CD4-positive, alpha-beta T cell treated with Interleukin-17A for 1 hour (primary cell): ENCODE measurements at places on chromosomes 7 and 10.

DNA sequence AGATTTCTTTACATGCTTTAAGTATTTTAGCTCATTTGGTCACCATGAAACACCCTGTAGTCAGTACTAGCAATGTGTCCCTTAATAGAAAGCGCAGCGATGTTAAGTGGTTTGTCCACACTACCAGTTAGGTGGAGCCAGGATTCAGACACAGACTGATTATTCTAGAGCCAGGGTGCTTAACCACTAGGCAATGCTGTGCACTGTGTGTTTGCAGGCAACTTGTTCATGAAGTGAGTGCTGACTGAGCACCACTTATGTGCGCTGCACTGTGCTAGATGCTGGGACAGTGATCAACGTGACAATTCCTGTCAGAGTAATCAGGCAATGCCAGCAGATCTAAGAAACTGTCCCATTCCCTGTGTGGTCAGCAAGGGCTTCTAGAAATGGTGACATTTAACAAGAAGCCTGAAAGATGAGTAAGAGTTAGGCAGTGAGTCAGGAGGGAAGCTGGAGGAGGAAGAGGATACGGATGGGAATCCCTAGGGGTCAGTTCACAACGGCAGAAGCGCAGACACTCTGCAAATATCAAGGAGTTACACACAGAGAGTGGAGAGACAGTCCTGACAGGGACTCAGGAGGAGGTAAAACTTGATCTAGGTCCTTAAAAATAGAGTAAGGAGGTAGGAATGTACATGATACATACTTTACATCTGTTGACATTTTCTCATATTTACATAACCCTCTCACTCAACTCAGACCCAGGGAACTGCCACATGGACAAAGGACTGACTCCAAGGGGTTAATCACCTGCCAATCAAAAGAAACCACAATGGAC, 69.7 kb upstream of the EGR2 start:
- no peak for DNase-seq

GRCh38 chr7:41206267-41206666, 496.6 kb downstream of the INHBA start:
- no peak for DNase-seq

GRCh38 chr7:39509912-39510311, 56.3 kb upstream of the YAE1 start:
- DNase-seq: no peak

DNA sequence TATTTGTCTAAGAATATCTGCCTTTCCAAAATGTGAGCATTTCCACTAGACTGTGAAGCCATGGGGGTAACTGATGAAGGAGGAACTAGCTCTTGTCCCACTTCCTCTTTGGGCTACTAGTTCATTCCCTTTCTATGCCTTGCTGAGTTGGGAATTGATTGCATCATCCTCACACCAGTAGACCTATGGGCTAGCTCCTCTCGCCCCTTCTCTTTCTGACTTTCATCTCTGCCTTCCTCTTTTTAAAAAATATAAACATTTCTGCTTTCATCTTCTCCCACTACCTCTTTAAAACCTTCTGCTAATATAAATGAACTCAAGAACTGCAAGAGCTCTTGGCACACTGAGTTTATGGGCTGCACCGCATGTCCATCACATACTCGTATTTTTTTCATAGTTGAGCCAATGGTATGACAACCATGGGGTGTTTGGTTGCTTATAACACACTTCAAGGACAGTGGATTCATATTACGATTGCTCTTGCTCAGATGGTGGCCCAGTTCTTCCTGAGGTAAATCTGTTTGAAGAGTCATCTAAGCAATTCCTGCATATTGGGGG, 182.0 kb downstream of the REEP3 start:
- peak; percentile 27 for DNase-seq

- DNase-seq: no peak
Measured at GRCh38 chr7:16034353-16034752, 347.9 kb upstream of the MEOX2 start.

DNA sequence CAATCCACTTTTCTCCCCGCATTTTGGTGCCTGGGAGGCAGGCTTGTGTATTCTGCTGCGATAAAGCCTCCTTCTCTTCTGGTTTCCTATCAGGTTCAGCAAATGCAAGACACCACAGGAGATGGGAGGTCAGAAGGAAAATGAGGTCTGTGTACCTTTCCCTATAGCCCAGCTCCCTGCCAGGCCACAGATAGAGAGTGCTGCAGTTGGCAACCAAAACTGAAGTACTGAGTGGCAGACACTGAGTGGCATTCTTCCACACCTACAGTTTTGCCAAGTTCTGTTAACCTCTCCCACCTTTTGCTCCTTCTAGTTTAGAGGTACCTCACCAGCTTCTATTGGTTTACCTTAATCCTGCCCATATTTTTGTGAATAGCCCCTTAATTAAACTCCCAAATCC, 948.4 kb downstream of the SORCS1 start:
- DNase-seq: no peak
